ENCODE measurements at places on chromosomes 6 and 20. TPM values are rescaled to one million over a fixed set of nuclear protein-coding genes. Genes with fewer than 3 reads are reported as not detected.

The CNKSR3 gene
- total RNA-seq = not detected

- H3K4me1 ChIP-seq = peaks cover 17% of the 10 kb centered on the region
- H3K4me3 ChIP-seq = no peak overlapping the region
- DNase-seq = no peak
- H3K27me3 ChIP-seq = no peaks in the 10 kb centered on the region
- H3K27ac ChIP-seq = no peak overlapping the region
- H3K36me3 ChIP-seq = no peaks in the 10 kb centered on the region
These were observed 96.3 kb upstream of the GCM1 start for GRCh38 chr6:53244958-53245357.

- no peaks in the 10 kb centered on the region for H3K4me1 ChIP-seq
- no peak for DNase-seq
- no peaks in the 10 kb centered on the region for H3K27me3 ChIP-seq
- H3K27ac ChIP-seq = no peak overlapping the region
- H3K36me3 ChIP-seq = no peaks in the 10 kb centered on the region
- H3K4me3 ChIP-seq = no peak overlapping the region
These were observed 71.4 kb upstream of the MLN start for GRCh38 chr6:33875141-33875581.

The GPX5 gene
- total RNA-seq = not detected

GRCh38 chr6:146240322-146240721, 211.5 kb downstream of the GRM1 start:
- no peaks in the 10 kb centered on the region for H3K4me1 ChIP-seq
- H3K27ac ChIP-seq = no peak overlapping the region

The GPR63 gene
- 0.35 TPM for total RNA-seq

All from naive thymus-derived CD4-positive, alpha-beta T cell (primary cell).